ENCODE measurements at places on chromosomes 6 and 20. TPM values are rescaled to one million over a fixed set of nuclear protein-coding genes. Genes with fewer than 3 reads are reported as not detected.

PTK6 gene
- total RNA-seq = not detected

NTSR1 gene
- 0.50 TPM for total RNA-seq

STX11 gene
- 0.43 TPM for total RNA-seq

IL17F gene
- not detected for total RNA-seq

MAPK13 gene
- total RNA-seq = 0.60 TPM

CTCFL gene
- total RNA-seq = not detected

CLVS2 gene
- not detected for total RNA-seq

DLK2 gene
- 3.8 TPM for total RNA-seq

VARS1 gene
- 63.0 TPM for total RNA-seq

TOX2 gene
- total RNA-seq = 3.5 TPM

THBS2 gene
- total RNA-seq = 19.9 TPM

ADAM33 gene
- not detected for total RNA-seq

EPPIN gene
- total RNA-seq = not detected

LY6G6F gene
- not detected for total RNA-seq

SYNE1 gene
- total RNA-seq = 20.8 TPM

DUSP15 gene
- total RNA-seq = not detected

RARS2 gene
- total RNA-seq = 30.2 TPM

CD24 gene
- total RNA-seq = 1.6 TPM

SIRPB2 gene
- not detected for total RNA-seq

KCNK16 gene
- not detected for total RNA-seq

SLC24A3 gene
- not detected for total RNA-seq

CST4 gene
- total RNA-seq = not detected

ECT2L gene
- total RNA-seq = not detected

SLC17A3 gene
- not detected for total RNA-seq

WFDC5 gene
- total RNA-seq = not detected

ARMH2 gene
- not detected for total RNA-seq

DEF6 gene
- total RNA-seq = 8.9 TPM

SLC2A4RG gene
- total RNA-seq = 39.8 TPM

MUCL3 gene
- not detected for total RNA-seq

EEF1A2 gene
- 203 TPM for total RNA-seq

LRFN2 gene
- total RNA-seq = not detected

ISM1 gene
- 2.6 TPM for total RNA-seq

PBX2 gene
- 31.4 TPM for total RNA-seq

AVP gene
- not detected for total RNA-seq

SLA2 gene
- not detected for total RNA-seq

BPIFB4 gene
- total RNA-seq = not detected

DYNLT2 gene
- 1.4 TPM for total RNA-seq

MAFB gene
- not detected for total RNA-seq

SLC44A4 gene
- total RNA-seq = not detected

AGPAT4 gene
- total RNA-seq = 3.9 TPM

KIF3B gene
- total RNA-seq = 17.1 TPM

CFAP61 gene
- 0.35 TPM for total RNA-seq

CST5 gene
- total RNA-seq = not detected
